ENCODE measurements at places on chromosomes 2 and 18.

DNA sequence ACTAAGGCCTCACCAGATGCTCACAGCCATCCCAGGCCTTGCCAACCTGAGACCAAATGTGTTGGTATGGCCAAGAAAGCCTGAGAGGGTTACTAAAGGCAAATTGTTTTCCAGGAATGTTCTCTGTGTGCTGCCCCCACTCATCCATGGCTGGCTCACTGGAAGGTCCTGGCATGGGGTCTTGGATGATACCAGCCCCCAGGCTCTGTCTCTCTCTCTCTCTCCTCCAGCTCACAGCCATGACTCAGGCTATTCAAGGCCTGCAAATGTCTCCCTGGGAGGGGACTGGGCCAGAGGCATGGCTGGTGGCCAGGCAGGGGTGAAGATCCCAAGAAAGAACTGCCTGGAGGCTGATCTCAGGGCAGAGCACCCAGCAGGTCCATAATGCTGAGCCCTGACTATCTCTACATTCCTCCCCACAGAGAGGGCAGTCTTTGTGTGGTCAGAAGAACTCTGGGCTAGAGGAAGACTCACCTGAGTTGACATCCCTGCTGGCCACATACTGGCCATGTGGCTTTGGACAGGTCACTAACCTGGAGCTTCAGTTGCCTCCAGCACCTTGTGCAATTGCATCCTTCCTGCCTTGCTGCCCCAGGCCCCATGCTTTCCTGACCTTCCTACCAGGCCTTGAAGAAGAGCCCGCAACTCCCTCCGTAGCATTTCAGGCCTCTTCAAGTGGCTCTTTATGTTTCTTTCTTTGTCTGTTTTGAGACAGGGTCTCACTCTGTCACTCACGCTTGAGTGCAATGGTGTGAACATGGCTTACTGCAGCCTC, 150.4 kb downstream of the ZFP36L2 start:
- DNase-seq: no peak

- no peak for DNase-seq
Measured at GRCh38 chr2:197713271-197713670, 8.1 kb downstream of the MARS2 start.

GRCh38 chr2:47260971-47261370, 105.9 kb upstream of the STPG4 start:
- DNase-seq: no peak

DNA sequence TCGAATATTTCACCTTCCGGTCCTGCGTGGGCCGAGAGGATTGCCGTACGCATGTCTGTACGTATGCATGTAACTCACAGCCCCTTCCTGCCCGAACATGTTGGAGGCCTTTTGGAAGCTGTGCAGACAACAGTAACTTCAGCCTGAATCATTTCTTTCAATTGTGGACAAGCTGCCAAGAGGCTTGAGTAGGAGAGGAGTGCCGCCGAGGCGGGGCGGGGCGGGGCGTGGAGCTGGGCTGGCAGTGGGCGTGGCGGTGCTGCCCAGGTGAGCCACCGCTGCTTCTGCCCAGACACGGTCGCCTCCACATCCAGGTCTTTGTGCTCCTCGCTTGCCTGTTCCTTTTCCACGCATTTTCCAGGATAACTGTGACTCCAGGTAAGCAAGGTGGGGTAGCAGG, at the start of gene SERPINB5:
Gene SERPINB5 (plus strand): TSS at position 291 of the 400 bp plus-strand sequence. CDS start 7,471 bp downstream, outside the sequence.
- peak; percentile 41 for DNase-seq

- no peak for DNase-seq
Measured at GRCh38 chr18:77392321-77392720, 142.7 kb downstream of the GALR1 start.

DNA sequence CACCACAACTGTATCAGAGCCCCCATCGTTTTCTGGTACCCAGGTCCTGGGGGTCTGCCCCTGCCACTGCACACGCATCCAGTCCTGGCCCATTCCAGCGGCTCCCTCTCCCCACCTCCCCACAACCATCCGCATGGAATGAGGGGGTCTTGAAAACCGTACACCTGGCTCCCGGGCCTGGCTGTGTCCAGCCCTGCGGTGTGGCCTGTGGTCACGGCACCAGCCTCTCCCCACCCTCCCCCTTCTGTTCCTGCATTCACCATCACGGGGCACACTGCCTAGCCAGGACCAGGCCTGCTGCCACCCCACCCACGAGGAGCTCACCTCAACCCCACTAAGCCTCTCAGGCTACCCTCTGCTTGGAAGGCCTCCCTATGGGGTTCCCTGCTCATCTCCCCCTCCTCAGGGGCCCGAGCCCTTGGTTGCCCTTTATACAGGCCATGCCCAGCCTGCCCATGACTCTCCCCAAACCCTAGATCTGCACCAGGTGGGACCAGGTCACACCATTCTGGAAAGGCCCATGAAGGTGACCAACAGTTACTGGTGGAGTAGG, 11.4 kb downstream of the GPR35 start:
- DNase-seq: no peak

GRCh38 chr2:11100130-11100529, 55.1 kb upstream of the SLC66A3 start:
- no peak for DNase-seq

DNA sequence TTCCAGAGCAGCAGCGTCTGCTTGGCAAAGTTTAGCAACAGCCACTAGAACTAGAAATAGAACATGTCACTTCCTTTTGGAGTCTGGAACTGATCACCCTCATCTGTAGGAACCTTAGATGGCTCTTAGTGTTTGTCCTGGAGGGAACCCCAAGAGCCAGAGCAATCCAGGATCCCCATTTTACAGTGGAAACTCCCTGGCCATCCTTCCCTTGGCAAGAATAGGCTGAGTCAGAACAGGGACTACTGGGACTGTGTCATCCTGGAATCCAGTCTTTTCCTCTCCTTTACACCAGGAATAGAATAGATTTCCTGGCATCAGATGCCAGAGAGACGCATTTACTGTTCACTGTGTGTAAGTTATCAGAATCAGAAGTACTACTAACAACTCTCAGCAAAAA, 33.2 kb upstream of the GRHL1 start:
- DNase-seq: no peak

GRCh38 chr2:237486819-237487448, at the start of gene MLPH:
MLPH (plus strand) TSS chr2:237487251; CDS start chr2:237493427, 6,176 bp downstream.
- no peak for DNase-seq

- DNase-seq: no peak
Measured at GRCh38 chr2:147346142-147346541, 498.7 kb upstream of the ACVR2A start.

DNA sequence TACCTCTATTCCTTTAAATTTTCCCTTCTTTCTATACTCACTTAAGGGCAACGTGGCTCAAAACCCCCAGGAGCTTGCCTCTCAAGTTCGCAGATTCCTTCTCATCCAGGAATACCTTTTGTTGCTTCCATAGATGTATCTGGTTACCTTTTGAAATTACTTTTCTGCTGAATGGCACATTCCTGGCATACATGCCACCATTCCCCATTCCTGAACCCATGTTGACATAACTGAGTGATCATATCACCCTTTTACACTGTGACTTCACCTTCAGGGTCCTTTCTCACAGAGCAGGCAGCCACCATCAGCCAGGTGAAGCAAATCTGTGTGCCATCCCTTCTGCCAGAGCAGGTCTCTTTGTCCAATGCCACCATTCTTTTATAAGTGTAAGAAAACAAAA, 615.8 kb downstream of the ARHGAP15 start:
- DNase-seq: no peak

- DNase-seq: no peak
Measured at GRCh38 chr2:201852462-201852861, 46.1 kb downstream of the CDK15 start.
